ENCODE measurements at places on chromosomes 5 and 9. TPM values are rescaled to one million over a fixed set of nuclear protein-coding genes. Genes with fewer than 3 reads are reported as not detected.
A peak's percentile ranks its signal among the peaks of the same experiment; 100 is the strongest.

Gene ANGPTL2
- 1.0 TPM for total RNA-seq

DNA sequence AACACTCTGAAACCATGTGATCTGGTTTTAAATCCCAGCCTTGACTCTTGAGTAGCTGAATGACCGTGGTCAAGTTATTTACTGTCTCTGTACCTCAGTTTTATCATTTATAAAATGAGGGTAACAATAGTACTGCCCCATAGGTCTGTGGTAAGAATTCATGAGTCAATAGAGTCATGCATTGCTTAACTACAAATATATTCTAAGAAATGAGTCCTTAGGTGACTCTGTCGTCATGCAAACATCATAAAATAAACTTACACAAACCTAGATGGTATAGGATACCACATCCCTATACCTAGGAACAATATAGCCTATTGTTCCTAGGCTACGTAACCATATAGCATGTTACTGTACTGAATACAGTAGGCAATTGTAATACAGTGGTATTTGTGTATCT, 20.3 kb upstream of the ABCA1 start:
- DNase-seq: no peak

GRCh38 chr5:56480705-56481427, 247.7 kb upstream of the ANKRD55 start:
- peak; percentile 52 for DNase-seq

Gene SLC25A2
- not detected for total RNA-seq

Gene PCDHGB2
- total RNA-seq: 0.34 TPM

- DNase-seq: no peak
These were observed 14.3 kb downstream of the LCP2 start for GRCh38 chr5:170283296-170283695.

Gene IL13
- total RNA-seq: not detected

Gene NR5A1
- not detected for total RNA-seq

DNA sequence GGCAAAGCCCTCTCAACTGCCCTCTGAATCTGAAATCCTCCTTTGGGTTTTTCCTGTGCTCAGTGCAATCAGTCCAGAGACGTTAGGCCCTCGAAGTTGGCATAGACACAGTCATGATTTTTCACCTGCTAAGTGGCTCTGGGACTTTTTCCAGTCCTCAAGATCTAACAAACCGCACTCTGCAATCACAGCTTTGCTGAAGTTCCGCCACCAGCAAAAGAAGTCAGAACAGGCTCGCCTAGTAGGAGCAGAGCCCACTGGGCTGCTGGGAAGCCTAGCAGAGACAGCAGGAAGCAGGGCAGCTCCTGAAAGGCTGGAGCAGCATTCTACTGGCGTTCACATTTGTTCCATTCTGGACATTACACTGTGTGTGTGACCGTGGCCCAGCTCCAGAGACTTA, 222.8 kb upstream of the KIF2A start:
- no peak for DNase-seq

Gene TMEM232
- not detected for total RNA-seq

All from Caki2 (cell line).